ENCODE measurements at places on chromosomes 7 and 10.
A peak's percentile ranks its signal among the peaks of the same experiment; 100 is the strongest.

- DNase-seq, result peak; percentile 10
These were observed 49.1 kb downstream of the SLC37A3 start for GRCh38 chr7:140349144-140349771.

GRCh38 chr10:73641328-73642060, at the start of gene MYOZ1:
TSS of gene MYOZ1 (minus strand) at chr10:73641474. CDS start at chr10:73640017, 1,457 bp downstream.
- DNase-seq, result no peak

- no peak for DNase-seq
These were observed 207.3 kb downstream of the FAM107B start for GRCh38 chr10:14567421-14567820.

GRCh38 chr7:25090374-25090773, 34.7 kb downstream of the CYCS start:
- DNase-seq, result no peak

DNA sequence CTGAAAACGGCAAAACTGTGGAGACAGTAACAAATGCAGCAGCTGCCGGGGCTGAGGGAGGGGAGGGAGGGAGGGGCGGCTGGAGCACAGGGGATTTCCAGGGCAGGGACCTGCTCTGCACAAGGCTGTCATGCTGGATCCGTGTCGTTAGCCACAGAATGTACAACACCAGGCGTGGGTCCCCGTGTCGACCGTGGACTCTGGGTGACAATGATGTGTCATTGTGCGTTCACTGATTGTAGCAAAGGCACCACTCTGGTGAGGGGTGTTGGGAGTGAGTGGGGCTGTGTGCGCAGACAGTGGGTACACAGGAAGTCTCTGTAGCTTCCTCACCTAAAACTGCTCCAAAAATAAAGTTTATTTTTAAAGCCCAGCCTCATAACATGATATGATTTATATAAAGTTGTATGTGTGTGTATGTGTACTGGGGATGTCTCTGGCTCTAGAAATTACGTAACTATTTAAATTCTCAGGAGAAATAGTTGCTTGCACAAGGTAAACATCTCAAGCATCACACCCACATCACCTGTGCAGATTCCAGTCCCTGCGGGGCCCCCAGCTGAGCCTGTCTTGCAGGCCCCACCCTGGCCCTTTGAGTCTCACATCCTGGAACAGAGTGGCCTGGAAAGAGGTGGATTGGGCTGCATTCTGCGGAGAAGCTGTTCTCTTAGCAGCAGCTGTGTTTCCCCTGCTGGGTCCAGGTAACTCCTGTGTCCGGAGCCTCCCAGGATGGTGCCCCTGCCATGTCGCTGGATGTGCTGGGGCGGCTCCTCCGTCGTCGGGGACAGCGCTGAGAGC, 135.7 kb downstream of the DYNC2I1 start:
- no peak for DNase-seq

GRCh38 chr7:148849393-148850098, 34.5 kb downstream of the EZH2 start:
- DNase-seq, result no peak

DNA sequence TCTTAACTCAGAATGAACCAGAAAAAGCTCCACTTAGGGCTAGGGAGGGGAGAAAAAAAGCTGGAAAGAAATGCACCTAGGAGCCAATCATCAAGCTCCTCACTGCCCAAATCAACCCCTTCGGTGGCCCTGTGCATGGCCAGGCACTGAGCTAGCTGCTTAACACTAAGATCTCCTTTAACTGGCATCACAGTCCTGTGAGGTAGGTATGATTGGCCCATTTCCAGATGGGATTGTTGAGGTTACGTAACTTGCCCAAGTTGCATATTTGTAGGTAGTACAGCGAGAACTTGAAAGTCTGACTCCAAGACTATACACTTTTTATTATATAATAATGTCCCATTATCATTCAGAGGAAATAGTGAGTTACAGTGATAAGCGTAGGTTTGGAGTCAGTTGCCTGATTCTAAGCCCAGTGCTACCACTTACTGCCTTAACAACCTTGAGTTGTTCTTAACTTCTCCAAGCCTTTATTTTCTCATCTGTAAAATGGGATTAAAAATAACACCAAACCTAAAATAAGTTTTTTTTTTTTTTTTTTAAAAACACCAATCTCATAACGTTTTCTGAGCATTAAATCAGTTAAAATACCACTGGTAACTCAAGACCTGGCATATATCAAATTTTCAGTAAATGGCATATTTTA, 37.2 kb upstream of the ACSL5 start:
- no peak for DNase-seq

DNA sequence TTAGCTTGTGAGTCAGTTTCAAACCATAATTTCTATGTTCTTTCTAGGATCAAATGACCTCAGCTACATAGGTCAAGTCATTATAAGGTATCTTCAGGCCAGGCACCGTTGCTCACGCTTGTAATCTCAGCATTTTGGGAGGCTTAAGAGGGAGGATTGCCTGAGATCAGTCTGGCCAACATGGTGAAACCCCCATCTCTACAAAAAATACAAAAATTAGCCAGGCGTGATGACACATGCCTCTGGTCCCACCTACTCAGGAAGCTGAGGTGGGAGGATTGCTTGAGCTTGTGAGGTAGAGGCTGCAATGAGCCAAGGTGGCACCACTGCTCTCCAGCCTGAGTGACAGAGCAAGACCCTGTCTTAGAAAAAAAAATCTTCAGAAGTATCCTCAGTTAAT, 362.3 kb downstream of the GATA3 start:
- no peak for DNase-seq

- no peak for DNase-seq
These were observed 18.5 kb upstream of the C7orf33 start for GRCh38 chr7:148572067-148572522.

DNA sequence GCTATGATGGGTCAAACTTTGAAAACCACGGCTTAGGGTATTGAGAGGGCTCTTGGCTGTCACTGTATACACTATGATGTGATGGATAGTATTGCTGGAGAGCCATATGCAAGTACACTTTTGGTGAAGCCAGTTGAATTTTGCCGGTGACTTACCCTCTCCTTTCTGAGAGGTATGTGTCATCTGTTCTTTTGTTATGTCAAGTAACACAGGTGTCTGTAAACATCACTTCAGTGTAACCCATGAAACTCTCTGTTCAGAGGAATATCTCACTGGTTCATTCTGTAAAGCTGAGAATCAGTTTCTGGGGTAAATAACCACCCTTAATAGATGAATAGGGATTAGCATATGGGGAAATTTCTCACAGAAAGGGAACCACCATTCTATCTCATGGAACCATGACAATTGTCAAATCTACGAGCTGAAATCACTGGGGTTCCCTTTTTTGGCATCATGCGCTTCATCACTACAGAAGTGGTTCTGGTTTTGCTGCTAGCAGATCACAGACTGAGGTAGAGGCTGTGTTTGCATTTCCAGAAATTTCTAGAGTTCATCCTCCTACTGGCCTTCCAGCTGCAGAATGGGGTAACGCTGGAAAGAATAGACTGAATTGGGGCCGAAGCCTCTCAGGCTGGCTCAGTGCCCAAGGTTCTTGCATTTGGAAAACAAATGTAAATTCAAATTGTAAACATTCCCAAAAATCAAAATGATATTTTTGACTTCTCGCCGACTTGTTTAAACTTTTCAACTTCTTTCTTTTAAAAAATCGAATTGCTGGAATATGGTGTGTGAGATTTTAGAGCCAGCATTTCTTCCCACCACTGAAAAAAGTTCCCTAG, 83.3 kb upstream of the CREB5 start:
- no peak for DNase-seq

GRCh38 chr7:76262683-76263402, 39.6 kb upstream of the HSPB1 start:
- no peak for DNase-seq

DNA sequence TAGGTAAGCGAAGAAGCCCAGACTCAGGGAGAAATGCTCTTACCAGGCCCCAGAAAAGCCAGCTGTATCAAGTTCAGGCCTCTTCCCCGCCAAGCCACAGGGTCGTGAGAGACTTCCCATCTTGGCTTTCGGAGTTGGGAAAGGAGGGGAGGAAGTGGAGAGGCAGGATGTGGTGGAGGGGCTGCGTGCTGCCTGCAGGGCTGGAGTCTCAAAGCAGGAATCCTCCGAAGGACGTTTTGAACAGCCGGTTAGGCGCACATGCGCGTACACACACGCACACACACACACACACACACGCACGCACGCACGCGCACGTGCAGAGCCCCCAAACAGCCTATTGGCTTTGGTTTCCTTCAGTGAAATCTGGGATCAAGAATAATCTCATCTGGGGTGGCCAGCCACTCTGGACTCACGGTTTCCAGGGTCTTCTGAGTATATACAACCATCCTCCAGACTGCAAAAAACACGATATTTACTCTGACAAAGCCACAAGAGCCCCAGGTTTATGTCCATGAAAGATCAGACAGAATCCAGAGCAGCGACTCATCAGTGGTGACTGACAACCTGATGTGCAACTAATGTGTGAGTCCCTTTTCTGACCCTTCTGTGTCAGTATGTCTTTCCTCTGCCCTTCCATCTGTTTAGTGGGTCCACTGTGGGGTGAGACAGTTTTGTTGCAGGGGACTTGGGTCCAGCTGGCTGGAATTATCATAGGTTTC, 115.0 kb upstream of the ZNF438 start:
- peak; percentile 74 for DNase-seq

DNA sequence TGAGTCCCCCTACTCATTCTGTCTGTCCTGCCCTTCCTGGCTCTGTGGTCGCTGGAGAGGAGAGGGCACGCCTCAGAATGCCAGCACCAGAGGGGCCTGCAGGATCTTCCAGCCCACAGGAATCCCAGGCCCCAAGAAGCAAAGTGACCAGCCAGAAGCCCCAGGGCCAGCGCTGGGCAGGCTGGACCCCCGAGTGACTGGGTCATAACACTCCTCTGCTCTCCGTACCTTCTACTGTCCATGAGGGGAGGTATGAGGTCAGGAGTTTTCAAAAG, 102.6 kb upstream of the GPR26 start:
- DNase-seq, result no peak

GRCh38 chr7:92158660-92159575, 20.0 kb downstream of the LRRD1 start:
- peak; percentile 87 for DNase-seq

- no peak for DNase-seq
These were observed 198.1 kb downstream of the REEP3 start for GRCh38 chr10:63719226-63719856.

- no peak for DNase-seq
These were observed 24.7 kb downstream of the NOD1 start for GRCh38 chr7:30453921-30454320.

DNA sequence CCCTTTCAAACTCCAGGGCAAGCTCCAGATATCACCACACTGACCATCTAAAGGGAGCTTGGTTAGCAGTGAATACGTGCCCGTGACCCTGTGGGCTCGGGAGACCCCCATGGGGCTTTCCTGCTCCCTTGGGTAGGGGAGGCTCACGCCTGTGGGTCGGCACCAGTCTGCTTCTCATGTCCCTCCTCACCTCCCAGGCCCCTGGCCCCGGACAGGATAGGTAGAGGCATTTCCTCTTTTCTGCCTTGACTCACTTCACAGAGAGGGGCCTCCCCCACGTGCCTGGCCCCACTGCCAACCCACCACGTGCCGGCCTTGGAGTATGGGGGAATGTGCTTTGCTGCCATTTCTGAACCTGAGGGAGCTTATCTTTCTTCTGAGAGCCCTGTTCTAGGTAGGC, 131.3 kb upstream of the FAM20C start:
- no peak for DNase-seq

- no peak for DNase-seq
These were observed 21.5 kb downstream of the PAX2 start for GRCh38 chr10:100766693-100767421.

- DNase-seq, result no peak
These were observed 41.8 kb upstream of the TSPAN13 start for GRCh38 chr7:16711730-16712129.

DNA sequence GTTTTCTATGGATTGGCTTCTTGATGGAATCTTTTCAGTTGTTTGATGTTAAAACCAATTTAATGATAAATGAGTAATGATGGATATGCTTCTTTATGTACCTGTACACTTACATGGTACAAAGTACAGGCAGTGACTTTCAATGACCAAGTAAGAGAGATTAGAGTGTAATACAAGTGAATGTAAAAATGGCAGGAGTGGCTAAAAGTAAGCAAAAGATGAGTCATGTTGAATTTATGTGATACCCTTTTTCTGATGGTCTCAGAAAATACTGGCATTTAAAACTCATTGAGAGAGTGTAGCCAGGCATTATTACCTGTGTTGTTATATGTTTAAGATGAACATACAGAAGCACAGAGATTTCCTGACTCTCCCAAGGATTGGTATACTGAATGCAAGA, 97.1 kb downstream of the GPR85 start:
- DNase-seq, result no peak

DNA sequence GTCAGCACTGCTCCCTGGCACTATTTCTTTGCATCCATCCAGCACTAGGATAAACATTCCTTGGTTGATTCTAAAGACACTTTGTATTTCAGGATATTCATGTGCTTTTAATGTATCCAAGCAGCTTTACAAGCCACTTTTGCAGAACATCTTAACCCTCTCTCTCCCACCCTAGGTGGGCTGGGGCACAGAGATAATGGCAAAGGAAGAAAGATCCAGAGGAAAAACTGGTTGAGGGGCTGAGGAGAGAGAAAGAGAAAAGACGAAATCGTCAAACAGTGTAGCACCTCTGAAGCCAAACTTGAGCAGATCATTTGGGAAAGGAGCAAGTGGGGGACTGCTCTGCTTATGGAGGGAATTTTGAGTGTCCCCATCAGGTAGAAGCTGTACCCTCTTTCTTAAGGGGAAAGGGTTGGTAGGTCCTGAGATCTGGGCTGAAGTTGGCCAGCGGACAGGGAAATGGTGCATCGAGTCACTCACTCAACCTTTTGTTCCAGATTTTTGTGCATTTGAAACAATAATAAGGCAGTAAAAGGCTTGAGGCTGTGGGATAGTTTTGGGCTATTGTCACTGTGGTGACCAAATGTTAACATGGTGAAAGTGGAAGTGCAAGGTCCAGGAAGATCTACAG, 4.2 kb upstream of the HOXA13 start:
- DNase-seq, result no peak

DNA sequence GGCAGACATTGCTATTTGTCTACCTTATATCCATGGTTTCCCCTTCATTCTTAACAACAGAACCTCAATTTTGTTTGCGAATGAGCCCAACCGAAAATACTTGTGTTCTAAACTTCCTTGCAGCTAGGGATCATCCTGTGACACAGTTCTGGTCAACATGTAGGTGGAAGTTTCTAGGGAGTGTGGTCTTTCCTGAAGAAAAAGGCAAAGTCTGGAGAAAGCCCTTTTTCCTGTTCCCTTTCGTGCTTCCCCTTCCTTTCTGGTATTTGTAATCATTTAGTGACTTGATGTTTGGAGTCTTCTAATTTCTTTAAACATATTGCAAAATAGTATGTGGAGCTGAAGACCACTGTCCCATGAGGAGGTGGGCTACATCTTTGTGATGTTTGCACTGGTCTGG, 2.9 kb upstream of the IFRD1 start:
- no peak for DNase-seq

DNA sequence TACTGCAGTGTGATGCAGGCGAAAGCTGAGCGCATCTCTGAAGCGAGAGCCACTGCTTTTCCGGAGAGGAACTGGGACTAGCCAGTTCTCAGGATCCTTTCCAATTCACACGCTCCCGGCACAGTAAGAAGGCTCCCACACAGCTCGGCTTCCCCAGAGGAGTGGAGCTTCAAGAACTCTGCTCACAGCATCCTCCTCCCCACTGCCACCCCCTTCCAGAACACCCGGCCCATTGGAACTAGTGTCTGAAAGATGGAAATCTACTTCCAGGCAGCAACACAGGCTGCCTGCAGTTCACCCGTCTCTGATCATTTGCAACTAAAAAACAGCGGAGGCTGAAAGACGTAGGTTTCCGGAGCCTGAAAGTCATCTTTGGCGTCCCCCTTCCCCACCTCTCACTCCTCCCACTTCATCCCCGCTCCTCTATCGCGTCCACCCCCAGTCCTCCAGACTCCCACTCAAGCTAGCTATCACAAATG, at the start of gene DGKB:
TSS of gene DGKB (minus strand) at position 163 of the 479 bp plus-strand sequence.
- DNase-seq, result no peak
